H1 (cell line): ENCODE measurements at places on chromosomes 3 and 15.
A peak's percentile ranks its signal among the peaks of the same experiment; 100 is the strongest.

- no peak for DNase-seq
Measured at GRCh38 chr3:20701641-20702040, 515.6 kb upstream of the SGO1 start.

GRCh38 chr15:23437146-23437545 lies 9.9 kb downstream of the GOLGA6L2 start:
- DNase-seq: no peak

GRCh38 chr15:29323557-29323956 lies 53.9 kb upstream of the NSMCE3 start:
- DNase-seq: no peak

- no peak for DNase-seq
Measured at GRCh38 chr15:51104512-51104911, 9.8 kb upstream of the TNFAIP8L3 start.

DNA sequence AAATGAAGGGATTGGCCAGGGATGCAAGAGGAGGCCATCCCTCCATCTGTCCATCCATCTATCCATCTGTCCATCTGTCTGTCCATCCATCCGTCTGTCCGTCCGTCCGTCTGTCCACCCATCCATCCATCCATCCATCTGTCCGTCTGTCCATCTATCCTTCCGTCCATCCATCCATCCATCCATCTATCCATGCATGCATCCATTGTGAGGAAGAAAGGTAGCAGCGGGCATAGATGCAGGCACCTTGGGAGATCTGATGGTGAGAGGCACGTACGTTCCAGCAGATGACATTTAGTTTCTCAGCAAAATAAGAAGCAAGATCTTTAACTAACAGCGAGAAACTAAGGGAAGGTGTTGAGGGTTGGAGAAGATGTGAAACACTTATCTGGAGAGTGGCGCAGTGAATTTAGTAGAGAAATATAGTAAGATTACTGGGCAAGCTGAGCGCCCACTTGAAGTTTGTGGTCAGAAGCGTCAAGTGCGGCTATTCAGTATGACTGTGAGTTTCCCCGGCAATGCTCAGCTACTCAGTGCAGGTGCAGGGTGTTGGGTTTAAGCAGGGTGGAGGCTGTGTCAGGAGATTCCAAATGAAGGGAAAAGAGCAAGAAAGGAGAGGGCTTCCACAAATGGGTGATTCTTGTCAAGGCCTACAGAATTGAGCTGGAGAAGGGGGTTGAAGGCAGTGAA lies 22.4 kb upstream of the SRP14 start:
- no peak for DNase-seq

- no peak for DNase-seq
Measured at GRCh38 chr3:51568036-51568435, 29.5 kb downstream of the RAD54L2 start.

- DNase-seq: no peak
Measured at GRCh38 chr3:38111201-38111600, 25.7 kb downstream of the ACAA1 start.

DNA sequence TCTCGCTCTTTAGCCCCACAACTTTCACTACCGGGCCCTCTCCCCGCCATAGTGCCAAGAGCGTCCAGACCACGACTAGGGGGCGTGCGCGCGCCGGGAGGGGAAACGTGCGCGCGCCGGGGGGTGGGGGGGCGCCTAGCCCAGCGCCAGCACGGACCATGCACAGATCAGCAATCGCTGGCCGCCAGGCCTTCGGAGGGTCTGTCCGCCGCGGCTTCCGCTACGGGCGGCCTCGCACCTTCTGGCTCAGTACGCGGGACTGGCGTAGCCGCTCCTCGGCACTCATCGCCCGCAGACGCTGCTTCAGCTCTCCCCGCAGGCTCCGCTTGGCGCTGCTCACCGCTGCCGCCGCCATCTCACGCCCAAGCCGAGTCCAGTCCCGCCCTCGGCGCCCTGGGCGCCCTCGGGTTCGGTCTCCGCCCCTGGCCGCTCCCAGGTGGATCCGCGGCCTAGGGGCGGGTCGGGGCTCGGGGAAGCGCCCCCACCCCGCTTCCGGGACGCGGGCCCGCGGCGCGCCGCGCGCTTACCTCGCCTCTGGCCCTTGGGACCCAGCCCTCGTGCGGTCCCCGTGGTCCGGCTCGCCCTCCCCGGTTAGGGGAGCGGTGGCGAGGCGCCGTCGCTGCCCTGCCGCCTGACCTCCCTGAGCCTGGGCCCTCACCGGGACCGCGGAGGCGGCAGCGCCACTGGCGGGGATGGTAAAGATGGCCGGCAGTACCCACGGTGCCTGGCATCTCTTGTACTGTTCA lies at the start of gene MTHFS:
Gene MTHFS (minus strand): TSS at position 381 of the 746 bp plus-strand sequence. CDS start 26 bp downstream, at position 355.
- DNase-seq: peak; percentile 49

- DNase-seq: no peak
Measured at GRCh38 chr3:152339881-152340505, 71.3 kb downstream of the MBNL1 start.

GRCh38 chr3:169147238-169148008 lies 516.1 kb downstream of the MECOM start:
- peak; percentile 59 for DNase-seq

DNA sequence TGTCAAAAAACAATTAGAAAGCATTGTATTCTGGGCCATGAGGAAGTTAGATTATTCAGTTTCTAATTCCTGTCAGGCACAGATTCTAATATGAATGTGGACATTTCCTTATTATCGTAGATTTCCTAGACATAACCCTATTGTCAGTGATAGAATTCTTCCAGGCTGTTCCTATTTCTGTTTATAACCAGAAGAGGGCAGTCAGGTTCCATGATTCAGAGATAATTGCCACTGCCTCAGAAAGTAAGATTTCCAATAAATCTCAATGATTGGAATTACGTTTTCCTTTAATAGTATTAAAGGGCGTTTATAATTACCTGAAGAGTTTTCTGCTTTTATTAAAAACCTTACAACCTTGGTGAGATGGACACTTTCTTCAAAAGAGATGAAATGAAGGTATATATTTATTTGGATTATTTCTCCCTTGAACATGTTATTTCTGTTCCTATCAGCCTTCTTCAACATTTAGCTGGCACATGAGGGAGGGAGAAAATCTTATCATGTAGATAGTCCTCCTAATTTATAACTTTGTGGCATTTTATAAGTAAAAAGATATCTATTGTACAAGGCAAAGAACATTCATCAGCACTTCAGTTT lies 439.2 kb downstream of the MCTP2 start:
- no peak for DNase-seq

DNA sequence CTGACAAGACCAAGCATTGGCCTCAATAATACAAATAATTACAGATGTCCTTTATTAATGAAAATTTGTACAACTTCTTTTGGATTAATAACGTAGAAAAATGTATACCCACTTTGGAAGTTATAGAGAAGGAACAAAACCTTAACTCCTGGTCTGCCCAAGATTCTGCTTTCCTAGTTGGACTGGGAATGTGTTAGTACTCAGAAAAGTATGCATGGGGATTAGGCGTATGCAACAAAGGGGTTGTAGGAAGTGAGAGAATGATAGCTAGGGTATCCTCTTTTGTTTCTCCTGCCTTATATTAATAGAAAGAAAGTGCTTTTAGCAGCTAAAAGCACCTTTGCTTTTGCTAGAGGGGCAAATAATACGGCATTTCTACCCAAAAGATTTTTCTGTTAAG lies 116.2 kb upstream of the LRRFIP2 start:
- DNase-seq: no peak

GRCh38 chr3:50675179-50676030 lies 678 bp downstream of the DOCK3 start:
- DNase-seq: peak; percentile 91

- peak; percentile 50 for DNase-seq
Measured at GRCh38 chr15:72197460-72198355, at the start of gene GRAMD2A. TSS of gene GRAMD2A (minus strand) at chr15:72197787.

GRCh38 chr15:58361273-58361759 lies 70.5 kb upstream of the LIPC start:
- no peak for DNase-seq

DNA sequence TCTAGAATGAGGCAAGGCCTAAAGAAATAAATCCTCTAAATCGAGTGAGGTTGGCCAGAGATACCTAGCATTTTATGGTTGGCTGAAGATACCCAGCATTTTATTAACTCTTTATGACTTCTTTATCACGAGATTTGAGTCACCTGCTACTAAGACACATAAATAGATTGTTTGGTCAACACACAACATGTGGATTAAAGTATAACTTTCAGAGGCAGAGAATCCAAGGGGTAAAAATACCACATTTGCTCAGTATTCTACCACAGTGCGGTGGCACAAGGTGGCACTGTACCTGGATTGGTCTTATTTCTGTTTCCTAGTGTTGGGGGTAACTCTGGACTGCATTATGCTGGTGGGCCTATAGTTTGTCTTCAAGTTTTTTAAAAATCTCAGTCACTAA lies 27.0 kb upstream of the VILL start:
- no peak for DNase-seq

GRCh38 chr3:8622873-8623691 lies 21.5 kb downstream of the SSUH2 start:
- DNase-seq: peak; percentile 89

GRCh38 chr15:41908736-41909461 lies 15.0 kb upstream of the SPTBN5 start:
- DNase-seq: no peak

GRCh38 chr15:97783240-97783639 lies 177.3 kb upstream of the ARRDC4 start:
- no peak for DNase-seq

GRCh38 chr3:46289966-46290365 lies 47.7 kb downstream of the CCR3 start:
- no peak for DNase-seq

DNA sequence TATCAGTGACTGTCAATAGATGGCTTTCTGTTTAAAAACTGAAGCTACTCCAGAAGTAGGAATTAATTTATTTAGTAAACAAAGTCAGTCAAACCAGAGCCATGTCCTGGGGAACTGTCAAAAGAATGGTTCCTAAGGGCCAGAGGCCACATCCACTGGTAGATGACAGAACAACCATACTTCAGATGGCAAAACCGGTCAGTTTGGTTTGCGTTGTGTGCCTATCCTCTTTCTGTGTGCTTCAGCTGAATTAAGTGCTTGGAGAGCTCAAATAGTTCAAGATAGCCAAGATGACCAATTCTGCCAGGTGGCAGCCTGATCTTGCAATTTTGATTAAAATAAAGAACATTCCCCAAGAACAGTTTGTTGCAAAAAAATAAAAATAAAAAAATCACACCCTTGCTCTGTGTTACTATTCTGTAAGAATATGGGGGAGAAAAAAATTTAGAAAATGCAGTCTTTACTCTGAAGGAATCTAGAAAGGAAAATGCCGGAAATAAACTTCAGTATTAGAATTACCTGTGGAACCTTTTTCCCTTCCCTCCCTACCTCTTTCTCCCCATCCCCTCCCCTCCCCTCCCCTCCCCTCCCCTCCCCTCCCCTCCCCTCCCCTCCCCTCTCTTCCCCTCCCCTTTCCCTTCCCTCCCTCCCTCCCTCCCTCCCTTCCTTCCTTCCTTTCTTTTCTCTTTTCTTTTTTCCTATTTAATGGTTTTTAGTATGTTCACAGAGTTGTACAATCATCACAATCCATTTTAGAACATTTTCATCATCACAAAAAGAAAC lies 2.5 kb downstream of the MAP3K13 start:
- DNase-seq: no peak

- no peak for DNase-seq
Measured at GRCh38 chr3:186671051-186671450, 5.2 kb downstream of the HRG start.

GRCh38 chr3:8239718-8240695 lies 261.6 kb upstream of the LMCD1 start:
- DNase-seq: no peak

DNA sequence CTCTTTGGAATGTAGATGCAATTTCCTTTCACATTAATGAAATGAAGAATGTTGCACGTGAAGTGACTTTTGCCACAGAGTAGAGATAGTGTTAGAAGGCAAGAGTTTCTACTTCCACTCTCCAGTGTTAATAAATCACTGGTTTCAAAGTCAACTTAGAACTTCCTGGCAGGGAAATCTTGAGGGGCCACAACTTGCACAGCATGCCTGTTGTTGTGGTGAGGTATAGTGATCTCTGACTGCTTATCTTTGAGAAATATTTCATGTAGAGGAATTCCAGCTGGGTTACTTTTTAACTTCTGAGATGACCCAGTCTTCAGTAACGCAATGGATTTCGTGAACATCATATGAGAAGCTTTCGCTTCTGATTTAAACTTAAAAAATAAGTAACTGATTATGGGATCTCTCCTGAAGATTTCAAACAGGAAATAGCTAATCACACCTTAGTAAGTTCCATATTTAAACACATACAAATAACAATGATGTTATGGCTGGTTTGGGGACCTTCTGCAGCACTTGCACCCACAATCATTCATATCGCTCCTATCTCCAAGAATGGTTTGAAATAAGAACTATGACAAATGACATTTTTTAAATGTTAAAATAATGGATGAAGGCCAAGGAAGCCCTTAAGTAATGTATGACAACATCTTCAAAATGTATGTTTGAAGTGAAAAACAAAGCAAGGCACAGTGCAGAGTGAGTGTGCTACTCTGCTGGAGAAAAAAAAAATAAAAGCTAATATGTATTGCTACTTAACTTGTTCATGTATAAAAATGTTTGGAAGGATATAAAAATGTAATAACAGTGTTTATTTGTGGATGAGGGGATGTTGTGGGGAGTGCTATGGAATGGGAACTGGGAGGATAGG lies 726.5 kb upstream of the NECTIN3 start:
- DNase-seq: no peak

DNA sequence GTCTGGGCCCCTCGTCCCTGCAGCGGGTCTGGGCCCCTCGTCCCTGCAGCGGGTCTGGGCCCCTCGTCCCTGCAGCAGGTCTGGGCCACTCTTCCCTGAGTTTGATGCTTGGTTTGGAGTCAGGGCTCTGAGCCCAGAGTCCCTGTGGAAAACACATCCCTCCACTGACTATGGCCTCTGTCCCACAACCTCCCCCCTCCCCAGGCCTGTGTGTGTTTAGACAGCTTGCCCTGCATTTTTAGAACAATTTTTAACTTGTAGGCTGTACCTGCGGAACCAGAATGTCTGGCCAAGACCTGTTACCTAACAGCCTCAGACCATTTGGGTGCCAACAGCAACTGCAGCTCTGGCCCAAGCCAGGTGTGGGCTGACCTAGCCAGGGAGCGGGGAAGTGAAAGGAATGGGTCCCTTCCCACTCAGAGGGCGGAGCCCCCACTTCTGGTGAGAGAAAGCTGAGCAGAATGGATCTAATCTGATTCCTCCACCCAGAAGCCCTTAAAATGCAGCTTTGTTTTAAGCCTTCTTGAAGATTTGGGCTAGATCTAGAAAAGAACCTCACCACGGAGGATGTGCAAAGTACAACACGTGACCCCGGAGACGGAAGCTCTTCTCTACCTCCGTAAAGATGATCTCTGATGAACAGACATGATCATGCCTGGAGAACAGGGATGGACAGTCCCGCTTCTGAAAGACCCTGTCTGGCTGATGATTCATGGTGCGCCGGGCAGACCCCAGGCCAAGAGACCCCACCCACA lies 60.5 kb upstream of the TFRC start:
- no peak for DNase-seq

GRCh38 chr3:5330152-5330810 lies 142.8 kb downstream of the EDEM1 start:
- no peak for DNase-seq
